GM06990 (cell line): ENCODE measurements at places on chromosomes 1 and 21.

DNA sequence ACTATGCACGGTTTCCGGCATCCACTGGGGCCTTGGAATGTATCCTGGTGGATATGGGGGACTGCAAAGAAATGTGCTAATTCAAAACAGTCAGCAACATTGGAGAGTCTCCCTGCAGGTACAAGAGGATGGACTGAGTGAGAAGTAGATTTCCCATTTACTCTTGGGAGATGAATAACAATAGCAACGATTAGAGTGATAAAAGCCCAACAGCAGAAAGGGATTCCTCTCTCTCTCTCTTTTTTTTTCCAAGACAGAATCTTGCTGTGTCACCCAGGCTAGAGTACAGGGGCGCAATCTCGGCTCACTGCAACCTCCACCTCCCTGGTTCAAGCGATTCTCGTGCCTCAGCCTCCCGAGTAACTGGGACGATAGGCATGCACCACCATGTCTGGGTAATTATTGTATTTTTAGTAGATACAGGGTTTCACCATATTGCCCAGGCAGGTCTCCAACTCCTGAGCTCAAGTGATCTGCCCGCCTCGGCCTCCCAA lies 5.0 kb upstream of the SHCBP1L start:
- no peak for DNase-seq

- no peak for DNase-seq
Measured at GRCh38 chr1:51648180-51649109, 31.6 kb downstream of the OSBPL9 start.

GRCh38 chr1:61282387-61282786 lies 200.0 kb downstream of the NFIA start:
- no peak for DNase-seq

GRCh38 chr1:183909672-183910071 lies 104.8 kb downstream of the RGL1 start:
- no peak for DNase-seq

DNA sequence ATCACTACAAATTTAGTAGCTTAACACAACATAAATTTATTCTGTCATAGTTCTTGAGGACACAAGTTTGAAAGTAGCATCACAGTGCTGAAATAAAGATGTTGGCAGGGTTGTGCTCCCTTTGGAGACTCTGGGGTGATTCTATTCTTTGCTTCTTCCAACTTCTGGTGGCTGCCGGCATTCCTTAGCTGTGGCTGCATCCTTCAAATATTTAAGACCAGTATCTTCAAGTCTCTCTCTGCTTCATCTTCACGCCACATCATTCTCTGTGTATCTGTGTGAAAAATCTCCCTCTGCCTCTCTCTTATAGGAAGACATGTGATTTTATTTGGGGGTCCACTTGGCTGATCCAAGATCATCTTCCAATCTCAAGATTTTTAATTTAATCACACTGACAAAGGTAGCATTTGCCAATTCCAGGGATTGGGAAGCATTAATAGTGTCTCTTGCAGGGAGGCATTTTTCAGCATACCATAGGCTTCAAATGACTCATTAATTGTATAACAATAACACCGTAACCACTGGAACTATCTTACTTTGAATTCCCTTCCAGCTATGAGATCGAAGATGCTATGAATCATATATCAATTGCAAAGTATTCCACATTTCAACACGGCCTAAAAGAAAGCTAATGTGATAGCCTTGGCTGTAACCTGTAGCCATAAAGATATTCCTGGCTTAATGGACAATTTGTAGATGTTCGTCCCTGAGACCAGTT lies 74.6 kb downstream of the DPT start:
- DNase-seq: no peak

DNA sequence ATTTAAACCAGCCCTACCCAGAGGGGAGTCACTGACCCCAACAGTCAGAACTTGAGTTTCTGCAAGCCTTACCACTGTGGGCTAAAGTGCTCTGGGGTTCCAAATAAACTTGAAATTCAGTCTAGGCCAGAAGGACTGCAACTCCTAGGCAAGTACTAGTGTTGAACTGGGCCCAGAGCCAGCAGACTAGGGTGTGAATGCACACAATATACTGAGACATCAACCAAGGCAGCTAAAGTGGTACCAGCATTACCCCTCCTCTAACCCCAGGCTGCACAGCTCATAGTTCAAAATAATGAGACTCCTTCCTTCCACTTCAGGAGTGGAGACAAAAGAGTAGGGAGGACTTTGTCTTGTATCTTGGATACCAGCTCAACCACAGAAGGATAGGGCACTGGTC lies 18.9 kb upstream of the IL20 start:
- DNase-seq: no peak

DNA sequence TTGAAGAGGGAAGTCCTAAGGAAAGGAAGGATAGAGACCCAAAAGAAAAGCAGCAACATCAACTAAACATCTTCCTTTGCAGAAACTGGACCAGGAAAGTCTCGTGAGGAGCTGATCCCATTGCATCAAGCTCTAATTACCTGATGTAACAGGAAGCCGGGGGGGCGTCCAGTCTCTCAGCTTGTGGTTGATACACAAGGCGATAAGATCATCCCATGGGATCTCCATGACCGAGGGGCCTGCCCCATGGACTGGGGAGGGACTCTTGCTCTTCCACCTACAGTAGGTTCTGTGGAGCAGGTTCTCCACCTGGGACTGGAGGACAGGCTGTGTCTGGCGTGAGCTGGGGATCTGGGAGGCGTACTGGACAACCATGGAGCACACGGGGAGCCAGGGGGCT lies 14.8 kb upstream of the LSS start:
- DNase-seq: no peak

- no peak for DNase-seq
Measured at GRCh38 chr1:29523576-29523975, 287.3 kb downstream of the PTPRU start.

DNA sequence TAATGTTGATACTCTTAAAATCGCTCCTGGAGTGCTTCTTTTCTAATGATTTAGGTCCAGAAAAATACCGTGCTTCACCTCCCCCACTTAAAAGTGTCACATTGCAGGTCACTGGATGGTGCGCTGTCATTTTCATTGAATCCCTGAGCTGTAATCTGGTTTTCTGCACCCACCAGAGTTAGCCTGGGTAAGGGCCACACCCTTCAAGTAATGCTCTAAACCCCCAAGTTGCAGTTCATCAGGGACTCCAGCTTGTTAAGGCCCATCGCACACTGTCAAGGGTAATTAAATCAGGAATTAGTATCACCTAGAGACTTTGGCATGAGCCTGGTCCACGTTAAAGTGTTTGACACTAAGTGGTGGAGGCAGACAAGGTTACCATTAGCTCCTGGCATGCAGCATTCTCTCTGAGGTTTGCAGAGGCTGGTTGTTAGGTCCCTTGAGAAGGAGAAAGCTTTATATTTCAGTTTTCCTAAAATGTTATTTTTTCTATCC lies 34.0 kb downstream of the ASTN1 start:
- DNase-seq: no peak
